ENCODE measurements at places on chromosomes 6 and 20. TPM values are rescaled to one million over a fixed set of nuclear protein-coding genes. Genes with fewer than 3 reads are reported as not detected.

DNA sequence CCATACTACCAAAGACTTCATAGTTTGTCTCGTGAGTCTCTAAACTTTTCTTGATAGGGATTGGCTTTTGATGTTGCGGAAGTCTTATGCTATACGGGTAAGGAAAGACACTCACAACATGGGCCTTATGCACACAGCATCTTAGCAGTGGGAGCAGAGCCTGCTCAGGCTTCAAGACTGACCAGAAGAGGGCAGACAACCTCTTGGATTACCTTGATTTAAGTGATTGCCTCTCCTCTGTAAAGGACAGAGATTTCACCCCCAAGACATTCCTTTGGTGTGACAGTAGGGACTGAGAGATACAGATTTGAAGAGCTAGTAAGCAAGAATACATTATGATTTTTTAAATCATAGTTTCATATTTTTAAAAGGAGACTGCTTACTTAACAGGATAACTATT lies 71.0 kb upstream of the SAMD3 start:
- DNase-seq: no peak
- H3K4me3 ChIP-seq: no peak overlapping the region
- H3K4me1 ChIP-seq: no peaks in the 10 kb centered on the region
- H3K27me3 ChIP-seq: no peaks in the 10 kb centered on the region
- H3K36me3 ChIP-seq: no peaks in the 10 kb centered on the region

DNA sequence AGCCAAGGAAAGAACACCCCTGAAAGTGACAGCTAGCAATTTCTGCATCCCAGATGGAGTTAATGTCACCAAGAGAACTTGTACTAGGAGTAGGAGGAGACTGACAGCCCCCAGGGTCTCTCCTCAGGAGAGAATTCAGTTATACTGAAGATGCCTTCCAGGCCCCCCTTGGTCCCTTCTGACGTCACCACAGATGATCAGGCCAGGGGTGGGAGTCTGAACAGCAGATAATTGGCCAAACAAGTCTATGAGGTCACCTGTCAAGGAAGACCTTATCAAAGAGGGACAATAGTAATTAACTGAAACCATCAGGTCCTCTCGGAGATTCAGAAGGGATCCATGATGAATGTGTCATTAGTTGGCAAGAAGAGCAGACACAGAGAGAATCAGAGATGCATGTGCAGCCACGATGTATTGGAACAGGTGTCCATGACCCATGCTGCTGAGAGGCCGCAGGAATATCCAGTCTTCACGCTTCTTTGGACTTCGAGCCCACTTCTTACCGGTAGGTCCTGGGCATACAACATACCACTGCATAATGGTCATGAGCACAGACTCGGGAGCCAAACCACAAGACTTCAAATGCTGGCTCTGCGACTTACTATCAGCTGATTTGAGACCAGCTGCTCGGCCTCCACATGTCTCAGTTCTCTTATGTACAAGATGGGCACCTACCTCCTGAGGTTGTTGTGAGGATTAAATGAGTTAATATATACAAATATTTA lies 10.2 kb downstream of the TRIM10 start:
- no peak overlapping the region for H3K4me3 ChIP-seq
- H3K36me3 ChIP-seq: no peaks in the 10 kb centered on the region
- H3K27ac ChIP-seq: no peak overlapping the region

- no peaks in the 10 kb centered on the region for H3K36me3 ChIP-seq
- no peaks in the 10 kb centered on the region for H3K27me3 ChIP-seq
- no peak overlapping the region for H3K4me3 ChIP-seq
- no peak for DNase-seq
- no peak overlapping the region for H3K27ac ChIP-seq
Observed at GRCh38 chr20:42173440-42173839, 555.3 kb upstream of the CHD6 start.

GRCh38 chr20:51412333-51412871 lies 130.1 kb downstream of the NFATC2 start:
- H3K27ac ChIP-seq: peak overlapping the region; percentile 33
- DNase-seq: no peak
- H3K4me1 ChIP-seq: peaks cover 22% of the 10 kb centered on the region

DNA sequence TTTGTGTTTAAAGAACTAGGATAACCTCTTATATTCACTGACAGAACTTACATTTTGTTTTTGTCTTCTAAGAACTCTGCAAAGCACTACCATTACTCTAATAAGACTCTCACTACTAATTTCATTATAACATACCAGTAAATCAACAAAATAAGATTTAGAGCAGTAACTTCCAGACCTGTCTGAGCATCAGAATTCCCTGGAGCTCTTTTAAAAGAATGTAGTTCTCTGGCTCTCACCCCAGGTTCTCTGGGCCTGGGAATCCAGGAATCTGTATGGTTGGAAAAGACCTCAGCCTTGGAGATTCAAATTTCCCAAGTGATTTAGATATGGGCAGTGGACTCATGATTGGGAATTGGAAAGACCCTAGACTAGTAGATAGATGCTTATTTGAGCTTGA lies 89.4 kb downstream of the JAG1 start:
- no peak overlapping the region for H3K27ac ChIP-seq
- H3K4me3 ChIP-seq: no peak overlapping the region
- no peaks in the 10 kb centered on the region for H3K4me1 ChIP-seq
- no peaks in the 10 kb centered on the region for H3K36me3 ChIP-seq
- no peak for DNase-seq

- no peak overlapping the region for H3K4me3 ChIP-seq
- no peak overlapping the region for H3K27ac ChIP-seq
- no peak for DNase-seq
- no peaks in the 10 kb centered on the region for H3K27me3 ChIP-seq
- H3K4me1 ChIP-seq: peaks cover 16% of the 10 kb centered on the region
- H3K36me3 ChIP-seq: no peaks in the 10 kb centered on the region
Observed at GRCh38 chr6:164926686-164927085, 382.7 kb downstream of the C6orf118 start.

The PPP1R14C gene
- total RNA-seq: not detected

The EDN1 gene
- total RNA-seq: 5.4 TPM

The ZNF451 gene
- total RNA-seq: 32.0 TPM

GRCh38 chr6:81556551-81556950 lies 195.9 kb downstream of the TENT5A start:
- H3K36me3 ChIP-seq: no peaks in the 10 kb centered on the region
- H3K4me3 ChIP-seq: no peak overlapping the region

The NEDD9 gene
- 43.0 TPM for total RNA-seq

The C20orf173 gene
- total RNA-seq: not detected

DNA sequence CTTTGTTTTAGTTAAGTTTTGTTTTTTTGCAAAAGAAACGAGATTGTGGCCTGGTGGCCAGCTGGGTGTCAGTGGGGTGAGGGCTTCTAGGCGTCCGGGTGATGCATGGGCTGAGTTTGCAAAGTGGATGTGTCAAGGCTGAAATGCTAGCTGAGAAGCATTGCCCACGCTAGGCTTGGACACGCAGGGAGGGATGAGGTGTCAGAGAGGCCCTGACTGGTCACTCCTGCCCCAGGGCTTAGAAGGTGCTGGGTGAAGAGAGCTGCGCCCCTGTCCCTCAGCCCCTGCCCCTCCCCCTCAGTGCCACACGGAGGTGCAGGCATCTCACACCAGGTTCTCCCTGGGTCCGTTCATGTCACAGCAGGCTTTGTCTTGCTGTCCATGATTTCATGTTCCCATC lies 8.1 kb downstream of the OSBPL2 start:
- no peak overlapping the region for H3K27ac ChIP-seq
- peaks cover 65% of the 10 kb centered on the region for H3K4me1 ChIP-seq
- H3K4me3 ChIP-seq: no peak overlapping the region

The KHDRBS2 gene
- total RNA-seq: 0.17 TPM

The CD2AP gene
- total RNA-seq: 19.6 TPM

- H3K4me1 ChIP-seq: no peaks in the 10 kb centered on the region
- no peaks in the 10 kb centered on the region for H3K27me3 ChIP-seq
- no peak overlapping the region for H3K4me3 ChIP-seq
- no peak overlapping the region for H3K27ac ChIP-seq
Observed at GRCh38 chr20:59412875-59413284, 112.5 kb downstream of the EDN3 start.

Measured in esophagus muscularis mucosa (tissue), 4 donors.